Islet precursor cell (in vitro differentiated cells): ENCODE measurements at places on chromosomes 1 and 21.

DNA sequence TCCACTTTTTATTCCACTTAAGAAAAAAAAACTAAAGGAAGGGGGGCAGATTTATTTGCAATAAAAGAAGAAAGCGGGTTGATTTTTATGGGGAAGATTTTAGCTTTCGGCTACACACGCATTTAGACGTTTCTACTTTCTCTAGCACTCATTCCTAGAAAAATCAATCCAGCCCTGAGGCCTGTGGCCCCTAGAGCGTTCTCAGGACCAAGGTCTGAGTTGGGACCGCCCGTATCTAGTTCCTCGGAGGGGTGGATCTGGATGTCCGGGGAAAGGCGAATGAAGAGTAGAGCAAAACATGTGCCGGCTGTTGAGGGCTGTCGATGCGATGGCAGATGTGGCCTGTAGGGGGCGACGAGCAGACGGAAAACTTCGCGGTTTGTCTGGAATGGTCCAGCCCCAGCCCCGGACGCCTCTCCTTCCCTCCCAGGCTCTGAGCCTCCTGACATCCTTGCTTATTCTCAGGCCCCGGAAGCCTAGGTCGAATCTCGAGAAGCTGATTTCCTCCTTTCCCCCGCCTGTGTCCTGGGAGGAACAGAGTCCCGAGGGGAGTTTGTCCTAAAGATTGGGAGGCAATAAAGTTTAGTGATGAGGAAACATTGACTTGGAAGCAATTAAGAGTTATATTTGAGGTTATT is 5.2 kb downstream of the FOXD3 start:
- DNase-seq = peak; percentile 90

DNA sequence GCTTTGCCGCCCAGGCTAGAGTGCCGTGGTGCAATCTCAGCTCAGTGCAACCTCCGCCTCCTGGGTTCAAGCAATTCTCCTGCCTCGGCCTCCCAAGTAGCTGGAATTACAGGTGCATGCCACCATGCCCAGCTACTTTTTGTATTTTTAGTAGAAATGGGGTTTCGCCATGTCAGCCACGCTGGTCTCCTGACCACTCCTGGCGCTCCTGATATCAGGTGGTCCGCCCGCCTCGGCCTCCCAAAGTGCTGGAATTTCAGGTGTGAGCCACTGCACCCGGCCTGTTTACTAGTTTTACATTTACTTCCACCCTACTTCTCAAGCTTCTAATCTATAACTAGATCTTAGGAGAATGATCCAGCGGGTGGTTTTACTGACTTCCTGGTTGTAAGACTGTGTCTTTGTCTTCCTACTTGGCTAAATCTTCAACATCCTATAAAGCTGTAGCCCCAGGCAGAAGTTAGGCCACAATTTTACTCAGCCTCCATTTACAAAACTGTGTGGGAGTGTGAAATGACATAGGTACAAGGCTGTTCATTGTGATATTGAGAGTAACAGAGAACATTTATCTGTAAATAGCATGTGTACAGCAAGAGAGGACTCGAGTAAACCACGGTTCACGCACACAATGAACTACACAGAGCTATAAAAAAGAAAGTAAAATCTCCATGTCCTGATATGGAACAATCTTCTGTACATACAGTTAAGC is 9.6 kb upstream of the POU2F1 start:
- peak; percentile 64 for DNase-seq

GRCh38 chr1:103326595-103326994 is 198.9 kb upstream of the RNPC3 start:
- DNase-seq = no peak

DNA sequence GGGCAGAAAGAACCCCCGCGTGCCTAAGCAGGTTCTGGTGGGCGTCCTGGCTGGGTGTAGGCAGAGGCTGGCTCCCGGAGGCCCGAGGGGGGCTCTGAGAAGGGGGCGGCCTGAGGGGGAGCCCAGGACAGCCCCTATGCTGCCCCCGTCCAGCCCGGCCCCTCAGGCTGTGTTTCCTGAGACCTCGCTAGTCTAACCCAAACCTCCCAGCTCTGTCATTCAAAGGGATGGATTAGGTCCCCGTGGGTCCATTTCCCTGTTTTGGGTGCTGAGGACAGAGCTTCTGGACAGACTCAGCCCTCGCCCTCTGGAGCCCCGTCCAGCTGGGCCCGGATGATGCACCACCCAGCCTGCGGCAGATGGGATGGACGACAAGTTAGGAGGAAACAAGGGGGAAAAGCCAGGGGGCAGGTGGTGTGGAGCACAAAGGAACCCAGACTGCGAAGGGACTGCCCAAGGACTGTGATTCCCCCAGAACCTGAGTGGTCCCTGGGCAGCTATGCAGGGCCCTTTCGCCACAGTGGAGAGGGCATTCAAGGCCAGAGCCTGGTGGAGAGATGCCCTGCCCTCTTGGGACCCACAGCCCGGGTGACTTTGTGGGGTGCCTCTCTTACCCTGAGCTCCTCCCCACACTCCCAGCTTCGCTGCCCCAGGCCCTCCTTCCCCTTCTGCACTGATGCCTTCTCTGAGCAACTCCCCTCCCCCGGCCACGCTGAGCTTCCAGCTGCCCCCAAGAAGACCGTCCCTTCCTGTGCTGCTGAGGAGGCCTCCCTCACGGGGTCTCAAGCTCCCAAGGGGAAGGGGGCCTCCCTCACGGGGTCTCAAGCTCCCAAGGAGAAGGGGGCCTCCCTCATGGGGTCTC is 2.8 kb downstream of the HES4 start:
- DNase-seq = peak; percentile 56

DNA sequence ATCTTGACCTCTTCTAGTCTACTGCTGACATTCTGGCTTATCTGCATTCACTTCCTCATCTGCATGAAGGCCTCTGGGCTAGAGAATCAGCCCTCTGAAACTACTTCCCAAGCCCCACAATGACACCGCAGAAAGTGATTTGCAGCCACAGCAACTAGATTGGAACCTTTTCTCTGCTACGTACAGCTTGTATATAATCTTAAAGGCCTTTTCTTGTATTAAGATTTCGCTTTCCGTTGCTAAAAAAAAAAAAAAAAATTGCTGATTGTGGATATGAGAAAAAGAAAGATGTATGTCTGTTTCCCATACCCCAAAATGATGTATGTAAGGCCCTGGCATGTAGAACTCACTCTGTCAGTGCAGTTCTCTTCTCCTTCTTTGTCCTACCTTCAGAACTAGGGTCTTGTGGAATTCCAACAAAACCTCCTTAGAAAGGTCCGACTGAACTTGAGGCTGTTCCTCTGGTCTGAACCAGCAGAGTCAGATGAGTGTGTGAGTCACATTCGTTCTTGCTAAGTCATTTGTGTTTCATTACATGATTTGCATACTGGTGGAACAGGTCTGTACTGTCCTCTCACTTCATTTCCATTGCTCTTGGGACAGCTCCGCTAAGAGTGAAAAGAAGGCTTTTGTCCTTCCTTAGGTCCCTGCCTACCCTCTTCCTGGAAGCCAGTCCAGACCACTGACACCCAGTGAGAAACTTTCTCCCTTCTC is 62.7 kb downstream of the PLPP3 start:
- peak; percentile 94 for DNase-seq

DNA sequence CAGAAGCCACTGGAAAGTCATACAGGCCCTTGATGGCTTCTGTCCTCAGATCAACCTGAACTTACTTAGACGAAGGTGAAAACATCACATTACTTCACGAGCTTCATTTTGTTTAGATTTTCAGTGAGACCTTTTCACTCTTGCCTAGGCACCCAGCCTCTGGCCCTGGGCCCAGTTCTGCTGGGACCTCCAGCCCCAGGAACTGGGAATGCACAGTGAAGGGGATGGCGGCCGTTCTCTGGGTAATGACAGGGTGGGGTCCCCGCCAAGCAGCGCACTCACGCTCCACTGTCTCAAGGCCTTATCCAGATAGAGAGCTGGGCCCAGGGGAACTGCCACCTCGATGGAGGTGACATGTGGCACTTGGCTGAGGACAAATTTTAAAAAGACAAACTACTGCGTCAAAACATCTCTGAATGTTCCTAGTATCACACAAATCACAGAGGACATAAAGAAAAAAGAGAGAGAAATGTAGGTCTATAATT is 54.8 kb downstream of the NPHP4 start:
- no peak for DNase-seq

- peak; percentile 4 for DNase-seq
These were observed 167.9 kb downstream of the ADSS2 start for GRCh38 chr1:244283772-244284171.

GRCh38 chr1:18597160-18598042 is 33.2 kb upstream of the PAX7 start:
- DNase-seq = peak; percentile 84

- no peak for DNase-seq
These were observed 84.2 kb downstream of the PRDM16 start for GRCh38 chr1:3153197-3153596.

GRCh38 chr1:59011663-59012062 is 227.8 kb upstream of the JUN start:
- no peak for DNase-seq

DNA sequence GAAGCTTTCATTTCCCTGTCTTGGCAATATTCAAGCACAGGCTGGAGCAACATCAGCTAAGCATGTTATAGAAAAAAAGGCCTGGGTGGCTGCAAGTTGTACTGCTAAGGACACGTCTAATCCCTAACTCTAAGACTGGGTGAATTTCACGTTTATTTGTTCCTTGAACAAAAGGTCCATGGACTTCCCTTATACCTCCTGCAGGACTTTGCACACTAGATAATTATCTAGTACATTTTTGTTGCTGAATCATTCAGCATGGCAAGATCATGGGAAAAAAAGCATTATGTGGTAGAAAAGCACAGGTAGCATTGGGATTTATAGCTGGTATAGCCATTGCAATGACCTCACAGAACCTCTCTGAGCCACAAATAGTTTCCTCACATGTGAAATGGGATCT is 130.7 kb upstream of the DMRTA2 start:
- DNase-seq = no peak

GRCh38 chr1:158037866-158038359 is 44.5 kb downstream of the KIRREL1 start:
- peak; percentile 93 for DNase-seq
